ENCODE measurements at places on chromosomes 16 and 17.

- DNase-seq, result no peak
Measured at GRCh38 chr16:19105891-19106624, 7.7 kb upstream of the ITPRIPL2 start.

GRCh38 chr17:48907713-48908046 lies 527 bp upstream of the UBE2Z start:
- no peak for DNase-seq

GRCh38 chr16:55364811-55365210 lies 40.8 kb downstream of the IRX6 start:
- DNase-seq, result no peak

- no peak for DNase-seq
Measured at GRCh38 chr16:58530179-58530578, 14.9 kb downstream of the SETD6 start.

- DNase-seq, result no peak
Measured at GRCh38 chr16:68296291-68296690, 14.5 kb downstream of the SLC7A6OS start.

- no peak for DNase-seq
Measured at GRCh38 chr17:49993423-49994060, 1.5 kb downstream of the DLX3 start.

GRCh38 chr17:67707442-67707841 lies 10.3 kb upstream of the NOL11 start:
- no peak for DNase-seq

DNA sequence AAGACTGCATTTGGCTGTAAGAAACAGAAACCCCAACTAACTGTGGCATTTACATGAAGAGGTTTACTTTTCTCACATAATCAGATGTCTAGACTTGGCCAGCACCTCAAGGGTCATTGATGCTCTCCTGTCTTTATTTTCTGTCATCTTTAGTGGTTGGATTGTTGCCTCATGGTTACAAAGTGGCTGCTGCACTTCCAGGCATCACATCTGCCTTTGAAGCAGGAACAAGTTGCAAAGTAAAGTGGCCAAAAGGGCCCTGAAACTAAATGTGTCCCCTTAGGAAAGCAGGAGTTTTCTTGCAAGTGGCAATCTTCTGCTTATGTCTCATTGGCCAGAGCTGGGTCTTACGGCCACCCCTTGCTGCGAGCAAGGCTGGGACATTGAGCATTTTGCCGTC lies 26.5 kb upstream of the STH start:
- DNase-seq, result no peak

DNA sequence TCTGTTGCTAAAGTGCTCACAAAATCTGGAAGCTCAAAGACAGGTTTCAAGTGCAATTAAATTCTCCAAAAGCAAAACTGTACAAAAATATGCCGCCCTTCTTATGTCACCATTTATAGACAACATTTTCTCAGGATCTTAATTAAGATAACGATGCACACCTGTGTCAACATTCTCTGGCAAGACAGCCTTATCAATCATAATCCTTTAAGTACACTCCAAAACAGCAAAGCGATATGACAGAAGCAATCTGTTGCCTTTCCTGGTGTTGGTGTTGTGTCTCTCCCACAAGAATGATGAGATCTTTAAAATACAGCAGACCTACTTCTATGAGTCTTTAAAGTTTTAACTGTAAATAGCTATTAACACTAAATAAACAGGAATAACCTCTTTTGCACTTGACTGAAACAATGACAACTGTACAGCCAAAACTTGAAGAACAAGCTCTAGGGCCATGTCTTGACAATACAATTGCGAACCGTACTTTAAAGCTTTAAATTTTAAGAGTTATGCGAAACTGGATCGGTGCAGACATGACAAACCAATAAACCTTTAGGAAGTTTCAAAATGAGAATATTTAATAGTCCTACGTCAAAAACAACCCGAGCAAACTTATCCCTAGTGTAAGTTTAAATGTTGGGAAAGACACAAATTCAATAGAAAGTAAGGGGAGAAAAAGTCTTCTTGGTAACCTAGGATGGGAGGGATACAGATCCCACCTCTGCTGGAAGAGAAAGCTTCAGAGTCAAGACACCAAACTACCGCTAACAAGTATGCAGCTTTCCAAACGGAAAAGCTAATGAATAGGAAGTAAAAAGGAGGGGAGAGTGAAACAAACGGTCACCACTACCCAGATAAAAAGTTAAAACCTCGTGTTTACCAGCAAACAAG lies 3.3 kb upstream of the IRX5 start:
- no peak for DNase-seq

- DNase-seq, result no peak
Measured at GRCh38 chr16:55444754-55445485, 34.1 kb upstream of the MMP2 start.

GRCh38 chr16:29747947-29748759 lies 2.4 kb upstream of the C16orf54 start:
- no peak for DNase-seq

GRCh38 chr17:36726199-36726598 lies 124.8 kb downstream of the MRM1 start:
- DNase-seq, result no peak

DNA sequence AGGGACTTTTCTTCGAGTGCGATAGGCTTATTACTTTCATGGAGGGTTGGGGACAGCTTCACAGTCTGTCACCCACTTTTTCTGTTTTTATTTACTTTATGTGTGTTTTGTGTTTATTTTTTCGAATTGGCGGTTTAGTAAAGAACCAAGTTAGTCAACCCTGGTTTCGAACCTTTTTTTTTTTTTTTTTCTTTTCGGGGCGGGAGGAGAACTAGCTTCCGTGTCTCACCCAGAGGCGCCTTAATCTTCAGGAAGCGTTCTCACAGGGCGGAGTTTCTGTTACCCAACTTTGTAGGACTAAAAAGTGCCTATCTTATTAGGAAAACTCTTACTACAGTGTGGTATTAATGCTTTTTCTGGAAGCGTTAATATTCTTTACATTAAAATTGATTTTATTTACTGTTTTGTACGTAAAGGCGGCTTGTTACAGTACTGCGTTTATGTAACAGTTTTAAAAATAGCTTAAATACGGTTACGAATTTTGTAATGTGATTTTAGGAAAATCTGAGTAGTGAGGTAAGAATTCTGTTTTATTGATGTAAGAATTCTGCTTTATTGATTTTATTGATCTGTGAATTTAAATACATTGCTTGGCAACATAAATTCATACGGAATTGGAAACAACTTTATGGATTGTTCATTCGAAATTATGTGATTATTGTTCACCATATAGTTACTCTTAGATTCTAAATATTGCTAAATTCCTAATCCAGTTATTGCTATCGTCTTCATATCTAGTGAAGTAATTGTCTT lies 885 bp downstream of the ZNF207 start:
- DNase-seq, result no peak

- no peak for DNase-seq
Measured at GRCh38 chr16:28131181-28131580, 67.7 kb upstream of the GSG1L start.

- no peak for DNase-seq
Measured at GRCh38 chr17:55117164-55117563, 147.6 kb upstream of the HLF start.

- DNase-seq, result no peak
Measured at GRCh38 chr16:4290236-4290830, 17.5 kb upstream of the TFAP4 start.

DNA sequence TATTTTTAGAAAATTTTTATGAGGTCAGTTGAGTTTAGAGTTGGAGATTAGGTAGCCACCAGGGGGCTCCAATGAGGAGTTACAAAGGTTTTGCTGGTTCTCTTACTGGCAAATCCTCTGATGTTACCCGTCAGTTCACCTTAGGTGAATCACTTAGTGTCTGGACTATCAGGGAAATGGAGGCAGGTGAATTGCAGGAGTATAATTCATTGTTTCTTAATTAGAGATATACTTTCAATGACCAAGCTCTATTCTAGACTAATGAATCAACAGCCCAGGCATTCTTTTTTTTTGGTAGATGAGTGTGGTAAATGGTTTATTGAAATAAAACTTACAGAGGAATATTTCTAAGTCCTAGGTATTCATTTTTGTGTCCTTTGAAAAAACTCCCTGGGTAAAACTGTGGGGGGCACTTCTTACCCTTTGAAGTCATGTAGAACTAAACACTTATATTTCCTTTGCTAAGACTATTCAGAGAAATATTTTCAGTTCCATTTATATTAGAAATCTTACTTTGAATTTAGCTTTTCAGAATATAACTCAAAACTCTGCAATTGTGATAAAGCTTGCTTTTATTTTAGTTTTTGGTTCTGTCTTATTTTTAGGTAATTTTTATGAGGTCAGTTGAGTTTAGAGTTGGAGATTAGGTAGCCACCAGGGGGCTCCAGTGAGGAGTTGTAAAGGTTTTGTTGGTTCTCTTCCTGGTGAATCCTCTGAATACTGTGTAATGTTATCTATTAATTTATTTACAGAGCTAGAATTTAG lies 17.7 kb downstream of the PSMD11 start:
- DNase-seq, result peak; percentile 43

DNA sequence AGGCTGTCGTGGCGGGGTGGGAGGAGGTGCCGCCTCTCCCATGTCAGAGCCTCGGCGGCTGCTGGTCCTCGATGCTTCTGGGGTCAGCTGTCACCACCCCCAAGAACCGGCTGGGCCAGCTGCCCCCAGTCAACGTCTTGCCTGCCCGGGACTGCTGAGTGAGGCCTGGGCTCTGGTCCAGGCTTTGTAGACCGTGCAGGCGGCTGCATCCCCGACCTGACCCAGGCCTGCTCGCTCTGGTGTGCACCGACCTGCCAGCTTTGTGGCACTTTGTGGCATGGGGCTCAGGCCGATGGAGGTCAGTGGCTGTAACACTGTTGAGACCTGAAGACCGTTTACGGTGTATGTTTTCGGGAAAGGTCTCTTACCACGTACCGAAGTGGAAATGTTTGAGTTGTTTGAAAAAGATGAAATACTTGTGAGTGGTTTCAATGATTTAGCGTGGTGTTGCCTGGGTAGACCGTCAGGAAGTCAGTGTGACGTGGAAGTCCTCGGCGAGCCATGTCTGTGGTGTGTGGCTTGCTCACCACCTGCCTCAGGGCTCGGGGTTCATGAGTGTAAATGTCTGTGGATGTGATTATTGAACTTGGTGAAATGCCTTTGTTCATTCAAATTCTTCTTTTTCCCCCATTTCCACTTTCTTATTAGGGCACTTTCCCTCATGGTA lies 53.2 kb upstream of the ZNF750 start:
- peak; percentile 53 for DNase-seq

DNA sequence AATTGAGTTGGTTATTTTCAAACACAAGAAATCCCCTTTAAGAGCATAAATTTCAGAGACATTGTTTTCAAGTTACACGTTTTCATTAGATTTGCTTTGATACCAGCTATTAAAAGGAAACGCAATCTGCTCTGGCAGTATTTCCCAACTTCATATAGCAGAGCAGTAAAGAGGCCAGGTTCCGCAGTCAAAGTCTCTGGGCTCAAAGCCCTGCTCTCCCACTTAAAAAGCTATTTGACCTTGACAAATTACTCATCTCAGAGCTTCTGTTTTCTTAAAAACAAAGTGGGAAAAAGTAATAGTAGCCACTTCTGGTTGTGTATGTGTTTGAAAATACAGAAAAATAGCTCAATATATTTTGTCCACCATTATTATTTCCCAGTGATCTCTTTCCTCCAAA lies 89.7 kb upstream of the CDYL2 start:
- no peak for DNase-seq

DNA sequence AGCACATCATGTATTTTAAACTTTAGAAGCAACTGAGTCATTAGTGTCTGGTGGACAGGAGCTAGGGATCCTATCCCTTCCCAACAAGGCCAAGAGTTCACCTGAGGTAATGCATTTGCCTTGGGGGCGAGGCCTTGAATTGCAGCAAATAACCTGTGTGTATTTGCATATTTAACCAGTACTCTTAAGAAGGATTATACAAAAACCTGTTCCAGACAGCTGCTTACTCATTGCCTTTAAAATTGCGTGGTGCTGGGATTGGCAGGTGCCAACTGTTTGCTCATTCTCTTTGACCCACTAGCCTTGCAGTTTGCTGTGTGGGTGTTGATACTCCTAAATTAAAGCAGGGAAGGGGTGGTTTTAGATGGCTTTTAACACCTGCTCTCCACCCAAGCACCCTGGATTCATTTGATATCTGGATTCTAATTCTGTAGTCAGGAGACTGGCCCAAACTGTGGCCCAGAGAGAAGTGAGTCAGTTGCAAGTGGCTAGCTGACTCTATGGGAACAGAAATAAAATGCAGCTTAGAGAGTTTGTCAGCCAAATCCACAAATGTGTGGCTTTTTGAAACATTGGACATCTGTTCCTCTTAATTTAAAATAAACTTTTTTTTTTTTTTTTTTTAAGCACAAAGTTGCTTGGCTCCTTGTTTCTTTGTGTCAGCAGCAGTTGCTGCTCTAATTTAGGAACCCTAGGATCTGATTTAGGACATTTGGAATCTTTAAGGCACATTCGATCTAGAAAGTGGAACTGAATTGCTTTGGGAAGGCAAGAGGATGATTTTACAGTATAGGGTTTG lies 46.9 kb downstream of the TUBD1 start:
- no peak for DNase-seq

GRCh38 chr17:7239091-7240027 lies at the start of gene PHF23:
Gene PHF23, minus strand, starts transcription at chr17:7239457. Its CDS starts 178 bp downstream, at chr17:7239279.
- DNase-seq, result peak; percentile 96

GRCh38 chr16:27202923-27203506 lies 311 bp upstream of the KDM8 start:
- peak; percentile 77 for DNase-seq

DNA sequence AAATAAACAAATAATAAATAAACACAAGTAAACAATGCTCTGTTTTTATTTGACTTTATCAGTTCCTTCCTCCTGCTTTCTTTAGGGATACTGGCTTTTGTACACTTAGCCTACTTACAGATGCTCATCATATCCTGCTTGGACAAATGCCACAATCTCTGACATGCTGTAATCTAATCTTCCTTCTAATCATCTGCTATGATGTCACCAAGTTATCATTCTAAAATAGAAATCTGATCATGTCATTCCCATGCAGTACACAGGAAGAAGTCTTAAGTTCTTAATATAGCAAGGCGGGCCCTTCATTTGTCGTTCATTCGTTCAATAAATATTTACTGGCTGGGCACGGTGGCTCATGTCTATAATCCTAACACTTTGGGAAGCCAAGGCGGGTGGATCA lies 9.1 kb upstream of the UBB start:
- DNase-seq, result no peak

DNA sequence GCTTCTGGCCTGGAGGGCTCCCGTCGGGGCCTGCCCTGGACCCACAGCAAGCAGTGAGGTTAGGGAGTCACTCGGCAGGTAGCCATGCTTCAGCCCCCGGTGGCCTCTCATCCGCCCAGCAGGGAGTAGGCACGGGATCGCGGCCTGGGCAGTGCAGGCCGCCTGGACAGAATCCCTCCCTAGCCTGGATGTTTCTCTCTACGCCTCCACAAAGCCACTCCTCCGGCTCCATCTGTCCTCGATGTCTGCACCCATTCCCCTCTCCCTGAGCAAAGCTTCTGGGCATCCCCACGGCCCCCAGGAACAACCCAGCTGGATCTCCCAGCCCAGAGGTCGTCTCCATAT lies 145.2 kb downstream of the RBFOX3 start:
- no peak for DNase-seq

DNA sequence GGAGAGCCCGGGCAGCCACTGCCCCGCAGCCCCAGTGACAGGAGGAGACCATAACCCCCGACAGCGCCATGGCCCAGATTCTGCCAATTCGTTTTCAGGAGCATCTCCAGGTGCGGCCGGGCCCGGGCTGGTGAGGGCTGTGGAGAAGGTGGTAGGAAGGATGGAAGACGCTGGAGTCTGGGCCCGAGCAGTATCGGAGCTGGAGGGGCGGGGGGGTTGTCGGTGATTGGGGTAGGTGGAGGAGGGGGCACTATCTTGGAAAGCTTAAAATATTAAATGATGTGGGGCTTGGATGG lies 317 bp downstream of the CLTC start:
- no peak for DNase-seq
